ENCODE measurements at places on chromosomes 7 and 10.

DNA sequence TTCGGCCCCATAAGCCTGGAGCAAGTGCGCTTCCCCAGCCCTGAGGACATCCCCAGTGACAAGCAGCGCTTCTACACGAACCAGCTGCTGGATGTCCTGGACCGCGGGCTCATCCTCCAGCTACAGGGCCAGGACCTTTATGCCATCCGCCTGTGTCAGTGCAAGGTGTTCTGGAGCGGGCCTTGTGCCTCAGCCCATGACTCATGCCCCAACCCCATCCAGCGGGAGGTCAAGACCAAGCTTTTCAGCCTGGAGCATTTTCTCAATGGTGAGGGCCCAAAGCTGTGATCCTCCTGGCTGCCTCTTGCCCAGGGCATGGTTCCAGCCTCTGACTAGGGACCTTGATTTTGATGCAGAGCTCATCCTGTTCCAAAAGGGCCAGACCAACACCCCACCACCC is 10.1 kb downstream of the IRF5 start:
- no peak for DNase-seq

DNA sequence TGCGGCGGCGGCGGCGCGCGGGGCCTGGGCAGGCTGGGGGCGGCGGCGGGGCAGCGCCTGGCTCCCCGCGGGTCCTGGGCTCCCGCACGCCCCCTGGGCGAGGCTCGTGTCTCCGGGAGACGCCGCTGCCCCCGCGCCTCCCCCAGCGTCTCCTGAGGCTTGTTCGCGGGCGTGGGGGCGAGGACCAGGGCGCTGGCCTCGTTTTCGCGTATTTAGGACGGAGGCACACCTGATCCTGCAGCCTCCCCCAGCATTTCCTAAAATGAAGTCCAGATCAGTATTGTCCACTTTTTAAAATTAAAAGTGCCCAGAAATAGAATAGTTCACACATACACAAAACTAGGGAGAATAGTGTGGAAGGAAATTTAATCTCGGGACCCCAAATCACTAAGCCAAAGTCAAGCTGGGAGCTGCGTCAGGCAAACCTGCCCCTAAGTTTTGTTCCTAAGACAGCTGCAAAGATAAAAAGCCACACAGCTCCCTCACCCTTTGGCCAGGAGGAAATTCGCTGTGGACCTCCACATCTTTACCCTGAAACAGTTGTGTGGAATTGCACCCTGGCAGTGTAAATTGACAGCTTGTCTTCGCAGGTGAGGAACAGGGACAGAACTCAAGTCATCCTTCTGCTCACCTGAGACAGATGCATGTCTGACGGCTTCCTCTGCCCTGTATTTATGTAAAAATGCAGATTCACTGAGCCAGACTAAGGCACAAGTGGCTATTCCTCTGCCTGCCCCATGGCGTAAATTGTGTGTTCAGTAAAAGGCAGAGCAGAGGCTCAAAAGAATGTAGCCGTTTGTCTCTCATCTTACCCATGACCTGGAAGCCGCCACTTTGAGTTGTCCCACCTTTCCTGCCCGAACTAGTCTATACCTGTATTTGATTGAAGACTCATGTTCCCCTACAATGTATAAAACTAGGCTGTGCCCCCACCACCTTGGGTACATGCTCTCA is 740 bp downstream of the GALNT11 start:
- no peak for DNase-seq

DNA sequence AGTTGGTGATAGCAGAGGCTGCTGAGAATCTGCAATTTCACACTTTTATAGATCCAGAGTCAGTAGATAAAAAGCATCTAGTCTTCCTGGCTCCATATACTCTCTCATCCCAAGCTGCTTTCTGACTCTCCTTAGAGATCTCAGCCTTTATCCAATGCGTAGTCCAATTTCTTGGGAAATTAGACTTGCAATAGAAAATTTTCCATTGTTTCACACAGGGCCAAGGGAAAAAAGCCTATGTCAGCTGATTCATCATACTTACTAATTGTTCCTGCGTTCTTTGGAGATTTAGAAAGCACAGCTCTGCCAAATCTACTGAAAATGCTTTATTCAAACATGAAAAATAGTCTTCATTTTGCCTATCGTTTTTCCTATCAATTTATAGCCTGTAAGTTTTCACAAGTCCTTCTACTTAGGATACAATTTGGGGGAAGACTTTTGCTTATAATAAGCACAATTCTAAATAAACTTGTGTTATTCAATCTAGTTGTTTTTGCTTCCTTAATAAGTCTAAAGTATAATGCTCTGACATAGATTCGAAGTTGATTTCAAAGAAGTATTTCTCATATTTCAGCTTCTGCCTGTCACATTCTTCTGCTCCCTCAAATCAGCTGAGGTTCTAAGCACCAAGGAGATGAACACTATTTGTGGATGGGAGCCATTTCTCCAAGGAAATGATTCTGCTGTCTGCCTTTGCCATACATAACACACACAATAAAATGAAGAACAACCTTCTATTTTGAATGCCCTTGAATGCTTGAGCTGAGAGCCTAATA is 165.4 kb downstream of the ADAM12 start:
- DNase-seq = no peak

DNA sequence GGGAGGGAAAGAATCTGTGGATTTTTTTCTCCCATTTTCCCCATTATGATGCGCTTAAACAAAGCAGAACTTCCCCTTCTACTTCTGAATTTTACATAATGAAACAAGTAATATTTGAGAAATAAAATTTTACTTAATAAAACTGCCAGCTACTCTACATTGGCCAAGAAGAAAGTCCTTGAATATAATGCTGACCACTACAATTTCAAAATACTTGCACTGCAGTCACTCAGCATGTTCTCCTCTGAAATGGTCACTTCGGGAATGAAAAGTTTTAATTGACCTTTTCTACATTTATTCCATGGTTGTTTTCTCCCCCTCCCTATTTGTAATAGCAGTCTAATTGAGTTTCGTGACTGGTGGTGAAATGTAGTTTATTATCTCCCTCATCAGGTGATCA is 23.9 kb downstream of the GLI3 start:
- DNase-seq = no peak

DNA sequence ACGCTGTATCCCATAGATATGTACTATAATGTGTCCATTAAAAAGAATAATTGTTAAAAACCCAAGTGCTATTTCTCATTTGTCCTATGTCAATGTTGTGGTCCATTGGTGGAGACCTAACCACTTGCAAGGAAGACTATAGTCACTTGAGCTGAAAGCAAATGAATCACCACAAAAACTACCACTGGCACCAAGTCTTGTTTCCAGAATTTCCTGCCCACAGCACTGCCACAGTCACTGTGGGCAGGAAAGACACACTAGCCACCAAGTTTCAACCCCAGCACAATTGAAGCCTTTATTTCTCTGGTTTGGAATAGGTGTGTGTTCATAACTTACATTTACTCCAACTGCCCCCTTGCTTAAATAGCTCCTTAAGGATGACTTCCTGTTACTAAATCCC is 12.4 kb downstream of the DIP2C start:
- no peak for DNase-seq

DNA sequence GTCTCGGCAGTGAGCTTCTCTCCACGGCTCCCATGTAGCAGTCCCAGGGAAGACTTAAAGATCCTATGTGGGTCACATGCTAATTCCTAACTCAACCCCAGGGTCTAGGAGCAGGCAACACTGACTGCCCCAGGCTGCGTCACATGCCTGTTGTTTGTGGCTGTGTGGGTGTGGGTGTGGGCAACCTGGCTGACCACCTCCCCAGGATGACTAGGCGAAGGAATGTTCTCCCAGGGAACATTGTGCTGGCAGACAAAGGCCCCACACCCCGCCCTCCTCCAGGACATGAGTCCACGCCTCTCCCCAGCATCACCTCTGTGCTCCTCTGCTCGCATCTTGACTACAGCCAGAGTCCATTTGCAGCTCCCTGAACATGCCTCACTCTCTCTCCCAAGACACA is 30.3 kb downstream of the SLC29A3 start:
- no peak for DNase-seq

GRCh38 chr10:98417973-98418664 is 3.1 kb upstream of the PYROXD2 start:
- DNase-seq = no peak

DNA sequence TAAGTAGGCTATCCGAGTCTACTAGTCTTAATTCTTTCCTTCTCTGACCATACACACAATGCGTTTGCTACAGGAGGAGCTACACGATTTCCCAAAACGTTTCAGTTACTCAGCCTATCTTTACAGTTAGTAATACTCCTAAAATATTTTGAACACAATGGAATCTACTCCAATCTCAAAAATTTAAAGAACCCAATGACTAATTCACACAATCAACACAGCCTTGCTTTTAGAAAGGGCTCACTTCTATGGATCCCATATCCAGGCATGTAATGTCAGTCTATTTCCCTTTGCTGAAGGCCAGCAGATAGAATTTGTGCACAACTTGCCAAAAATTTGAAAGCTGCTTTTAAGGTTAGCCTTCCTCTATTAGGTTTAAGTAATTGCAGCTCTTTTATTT is 107.2 kb downstream of the VPS41 start:
- DNase-seq = no peak

- no peak for DNase-seq
Observed at GRCh38 chr10:35675846-35676245, 33.8 kb upstream of the FZD8 start.

DNA sequence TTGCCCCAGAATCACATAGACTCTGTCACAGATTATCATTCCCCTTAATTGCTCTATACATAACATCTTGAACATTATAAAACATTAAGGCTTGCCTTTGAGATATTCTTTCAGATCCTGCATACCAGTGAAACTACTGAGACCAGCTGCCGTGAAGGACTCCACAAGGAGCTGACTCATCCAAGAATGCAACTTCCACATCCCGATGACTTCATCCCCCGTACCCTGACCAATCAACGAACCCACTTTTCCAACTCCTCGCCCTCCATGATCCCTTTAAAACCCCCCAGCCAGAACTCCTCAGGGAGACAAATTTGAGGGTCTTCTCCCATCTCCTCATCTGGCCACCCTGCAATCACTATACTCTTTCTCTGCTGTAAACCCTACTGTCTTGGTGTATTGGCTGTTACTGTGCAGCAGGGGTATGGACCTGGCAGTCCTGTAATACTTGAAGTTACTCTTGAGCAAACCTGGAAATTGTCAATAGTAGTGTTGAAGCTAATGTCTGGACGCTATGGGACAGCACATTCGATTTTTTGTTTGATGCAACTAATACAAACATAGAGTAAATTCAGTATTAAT is 49.8 kb downstream of the HTR5A start:
- no peak for DNase-seq

GRCh38 chr7:34073676-34074075 is 168.3 kb downstream of the BMPER start:
- DNase-seq = no peak

DNA sequence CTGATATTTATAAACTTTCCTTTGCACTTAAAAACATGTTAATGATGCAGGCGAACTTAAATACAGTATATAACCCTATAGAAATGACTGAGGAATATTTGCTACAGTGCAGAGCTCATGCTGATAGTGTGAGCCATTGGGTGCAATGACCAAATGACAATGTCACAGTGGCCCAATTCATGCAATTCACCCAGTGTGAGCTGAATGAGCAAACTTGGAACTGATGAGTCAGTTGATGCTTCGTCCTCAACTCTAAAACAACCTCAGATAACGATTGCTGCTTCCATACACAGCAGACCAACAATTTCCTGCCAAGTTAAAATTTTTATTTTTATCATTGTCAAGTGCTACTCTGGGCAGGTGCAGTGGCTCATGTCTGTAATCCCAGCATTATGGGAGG is 12.1 kb upstream of the ZC3HAV1L start:
- DNase-seq = no peak

DNA sequence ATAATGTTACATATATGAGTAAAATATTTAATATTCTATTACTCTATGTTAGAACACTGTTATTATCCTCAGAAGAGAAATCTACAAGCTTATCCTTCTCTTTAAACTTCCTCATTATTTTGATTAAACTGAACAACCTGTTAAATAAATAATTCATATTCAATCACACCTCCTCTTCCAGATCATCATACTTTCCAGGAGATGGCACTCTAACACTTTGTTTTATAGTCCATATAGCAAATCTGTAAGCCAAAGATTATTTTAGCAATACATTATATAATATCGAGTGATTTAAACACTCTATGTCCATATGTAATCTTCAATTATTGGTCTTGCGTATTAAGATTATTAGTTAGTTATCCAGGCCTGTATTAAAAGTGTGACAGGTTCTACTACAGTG is 694.1 kb downstream of the ANKRD7 start:
- no peak for DNase-seq

DNA sequence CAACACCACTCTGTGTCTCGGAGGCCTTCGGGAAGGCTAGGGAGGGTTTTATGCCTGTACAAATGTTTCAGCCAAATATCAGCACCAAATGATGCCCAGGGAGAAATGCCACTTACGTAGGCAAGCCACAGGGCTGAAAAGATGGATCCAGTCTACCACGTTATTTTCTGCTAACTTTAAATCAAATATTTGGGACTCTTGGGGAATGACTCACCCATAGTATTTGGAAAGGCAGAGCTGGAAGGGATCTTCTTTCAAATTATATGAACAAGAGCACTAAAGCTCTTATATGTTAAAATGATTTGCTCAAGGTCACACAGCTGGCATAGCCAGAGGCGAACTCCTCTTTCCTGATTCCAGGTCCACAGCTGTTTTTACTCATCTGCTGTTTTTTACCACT is 591.4 kb downstream of the SORCS1 start:
- DNase-seq = no peak

- no peak for DNase-seq
Observed at GRCh38 chr10:24973163-24973562, 20.8 kb upstream of the PRTFDC1 start.

DNA sequence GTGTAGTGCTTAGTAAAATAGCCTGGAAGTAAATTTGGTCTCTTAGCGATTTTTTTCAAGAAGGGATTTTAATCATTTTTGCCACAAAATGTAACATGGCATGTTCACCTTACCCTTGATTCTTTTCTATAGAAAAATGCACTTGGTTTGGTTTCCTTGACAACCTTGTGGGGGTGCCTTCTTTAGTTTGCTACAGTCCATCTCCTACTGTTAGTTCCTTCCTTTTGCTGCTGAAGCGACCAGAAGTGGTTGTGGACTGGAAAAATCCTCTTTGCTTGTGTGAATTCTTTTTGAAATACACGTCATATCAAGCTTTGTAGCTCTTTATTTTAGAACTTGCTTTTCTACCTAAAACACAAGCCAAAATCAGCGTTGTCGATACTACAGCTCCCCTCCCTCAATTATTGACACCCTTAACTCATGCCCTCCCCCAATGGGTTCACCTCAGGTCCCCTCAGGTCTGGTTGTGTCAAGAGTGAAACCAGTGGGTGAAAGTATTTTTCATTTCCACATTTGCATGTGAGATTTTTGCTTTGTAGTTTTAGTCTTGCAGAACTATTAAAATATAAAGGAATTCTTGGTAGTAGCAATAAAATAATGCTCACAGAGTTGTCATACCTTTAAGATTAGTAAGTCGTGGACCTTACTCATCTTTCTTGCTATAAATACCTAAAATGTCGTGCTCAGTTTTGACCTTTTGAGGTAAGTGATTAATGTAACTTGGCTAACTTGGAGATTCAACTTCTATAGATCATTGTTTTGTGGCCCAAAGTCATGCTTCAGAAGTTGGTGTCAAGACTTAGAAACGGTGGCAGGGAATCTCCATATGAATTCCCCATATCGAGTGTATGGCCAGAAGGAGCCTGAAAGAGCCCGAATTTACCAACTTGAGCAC is 1.5 kb downstream of the ACTR3B start:
- DNase-seq = no peak

- DNase-seq = no peak
Observed at GRCh38 chr10:21160116-21160515, 263.0 kb upstream of the NEBL start.

GRCh38 chr10:11326913-11327616 is 284.4 kb downstream of the USP6NL start:
- DNase-seq = no peak

GRCh38 chr7:93036807-93037206 is 81.0 kb downstream of the SAMD9 start:
- DNase-seq = no peak

All from DND-41 (cell line).